ENCODE measurements at places on chromosomes 12 and 14. TPM values are rescaled to one million over a fixed set of nuclear protein-coding genes. Genes with fewer than 3 reads are reported as not detected.

Gene ERO1A
- total RNA-seq, result 24.3 TPM

Gene SIX4
- 2.1 TPM for total RNA-seq

Gene PDE3A
- 90.0 TPM for total RNA-seq

Gene TMEM132C
- total RNA-seq, result 2.0 TPM

Gene KRT83
- not detected for total RNA-seq

Gene GCH1
- total RNA-seq, result 4.4 TPM

Gene RNASE1
- 495 TPM for total RNA-seq

Gene NAV3
- 13.3 TPM for total RNA-seq

Gene KRT2
- total RNA-seq, result not detected

Gene FGF23
- not detected for total RNA-seq

Gene PRB2
- not detected for total RNA-seq

Gene RAB21
- total RNA-seq, result 19.1 TPM

- no peak for DNase-seq
Measured at GRCh38 chr14:98198385-98198784, 1073.6 kb downstream of the BCL11B start.

DNA sequence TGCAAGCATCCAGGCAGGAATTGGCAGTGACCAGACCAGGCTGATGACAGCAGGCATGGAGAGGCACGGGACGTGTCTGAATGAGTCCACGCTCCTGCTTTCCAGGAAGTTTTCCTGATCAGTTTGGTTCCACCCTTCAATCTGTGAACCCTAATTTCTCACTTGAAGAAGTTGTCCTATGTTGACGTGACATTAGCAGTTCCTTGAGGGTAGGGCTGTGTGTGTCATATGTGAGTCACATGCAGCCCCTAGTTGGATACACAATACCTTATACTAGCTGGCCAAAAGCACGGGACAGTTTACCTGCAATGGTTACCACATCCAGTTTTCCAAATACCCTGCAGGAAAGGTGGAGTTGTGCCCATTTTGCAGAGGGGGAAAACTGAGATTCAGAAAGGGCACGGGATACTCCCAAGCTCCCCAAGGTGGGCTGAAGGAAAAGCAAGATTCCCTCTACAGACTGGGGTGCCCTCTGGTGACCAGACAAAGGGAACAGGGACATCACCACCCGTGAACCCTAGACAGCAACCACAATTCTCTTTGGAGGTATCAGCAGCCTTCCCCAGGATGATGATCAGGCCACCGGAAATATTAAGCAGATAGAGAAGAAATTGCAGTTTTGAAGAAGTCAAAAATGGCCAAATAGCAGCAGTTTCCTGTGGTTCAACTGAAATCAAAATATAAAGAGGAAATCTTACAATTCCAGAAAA is 194.5 kb downstream of the PHETA1 start:
- no peak for DNase-seq

DNA sequence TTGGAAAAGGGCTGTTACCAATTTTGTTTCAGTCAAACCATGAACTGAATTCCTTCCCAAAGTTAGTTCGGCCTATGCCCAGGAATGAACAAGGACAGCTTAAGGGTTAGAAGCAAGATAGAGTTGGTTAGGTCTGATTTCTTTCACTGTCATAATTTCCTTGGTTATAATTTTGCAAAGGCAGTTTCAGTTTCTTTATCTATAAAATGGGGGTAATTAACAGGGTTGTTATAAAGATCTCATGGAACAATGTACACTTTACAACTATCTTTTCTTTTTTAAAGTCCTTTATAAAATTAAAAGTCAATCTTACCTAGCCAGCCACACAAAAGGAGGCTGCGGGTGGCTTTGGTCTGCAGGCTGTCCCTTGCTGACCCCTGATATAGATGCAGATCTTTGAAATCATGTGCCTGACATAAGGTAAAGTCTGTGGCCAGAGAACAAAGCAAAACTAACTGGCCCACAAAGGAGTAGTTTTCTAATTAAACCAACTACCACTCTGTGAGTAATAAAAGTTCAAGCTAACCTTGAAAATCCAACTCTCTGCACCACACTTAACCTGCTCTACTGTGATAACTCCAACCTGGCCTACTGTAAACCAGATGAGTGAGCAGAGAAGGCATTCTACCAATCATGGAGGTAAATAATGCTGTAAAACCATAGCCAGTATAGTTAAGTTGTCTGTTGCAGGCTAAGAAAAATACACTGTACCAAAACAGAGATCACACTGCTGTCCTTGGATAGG is 49.5 kb downstream of the SLC38A1 start:
- DNase-seq, result no peak

GRCh38 chr12:124928912-124929530 is 14.6 kb upstream of the UBC start:
- DNase-seq, result peak; percentile 64

DNA sequence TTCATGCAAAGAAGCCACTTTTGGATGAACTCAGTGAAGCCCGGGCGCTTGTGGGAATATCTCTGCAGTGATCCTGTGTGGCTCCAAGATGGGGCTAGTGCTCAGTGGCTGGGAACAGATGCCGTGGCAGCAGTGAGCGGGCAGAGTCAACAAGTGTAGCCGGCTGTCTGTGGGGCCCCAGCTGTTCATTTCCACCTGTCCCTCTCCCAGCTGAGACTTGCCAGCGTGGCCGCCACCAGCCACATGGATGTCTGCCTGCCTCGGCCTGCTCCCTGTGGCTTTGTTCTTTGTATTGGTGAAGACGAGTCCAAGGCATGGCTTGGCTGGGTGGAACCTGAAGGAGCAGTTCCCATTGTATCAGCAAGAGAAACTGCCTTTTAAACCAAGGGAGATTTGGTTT is 77.3 kb downstream of the NOS1 start:
- DNase-seq, result no peak

DNA sequence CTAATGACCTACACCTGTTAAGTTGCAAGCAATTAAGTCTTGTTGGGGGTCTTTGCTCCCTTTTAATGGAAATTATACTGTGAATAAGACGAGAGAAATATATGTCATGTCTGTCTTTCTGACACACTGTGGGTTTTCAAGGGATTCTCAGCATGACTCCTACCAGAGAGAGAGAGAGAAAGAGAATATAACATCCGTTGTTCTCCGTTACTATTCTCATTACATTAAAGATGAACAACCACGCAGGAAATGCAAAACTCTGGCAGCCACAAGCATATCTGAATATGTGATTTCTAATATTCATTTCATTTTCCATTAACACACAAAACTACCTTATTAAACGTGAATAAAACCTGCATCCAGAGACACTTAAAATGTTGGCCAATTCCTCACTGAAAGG is 67.3 kb upstream of the EGLN3 start:
- no peak for DNase-seq

DNA sequence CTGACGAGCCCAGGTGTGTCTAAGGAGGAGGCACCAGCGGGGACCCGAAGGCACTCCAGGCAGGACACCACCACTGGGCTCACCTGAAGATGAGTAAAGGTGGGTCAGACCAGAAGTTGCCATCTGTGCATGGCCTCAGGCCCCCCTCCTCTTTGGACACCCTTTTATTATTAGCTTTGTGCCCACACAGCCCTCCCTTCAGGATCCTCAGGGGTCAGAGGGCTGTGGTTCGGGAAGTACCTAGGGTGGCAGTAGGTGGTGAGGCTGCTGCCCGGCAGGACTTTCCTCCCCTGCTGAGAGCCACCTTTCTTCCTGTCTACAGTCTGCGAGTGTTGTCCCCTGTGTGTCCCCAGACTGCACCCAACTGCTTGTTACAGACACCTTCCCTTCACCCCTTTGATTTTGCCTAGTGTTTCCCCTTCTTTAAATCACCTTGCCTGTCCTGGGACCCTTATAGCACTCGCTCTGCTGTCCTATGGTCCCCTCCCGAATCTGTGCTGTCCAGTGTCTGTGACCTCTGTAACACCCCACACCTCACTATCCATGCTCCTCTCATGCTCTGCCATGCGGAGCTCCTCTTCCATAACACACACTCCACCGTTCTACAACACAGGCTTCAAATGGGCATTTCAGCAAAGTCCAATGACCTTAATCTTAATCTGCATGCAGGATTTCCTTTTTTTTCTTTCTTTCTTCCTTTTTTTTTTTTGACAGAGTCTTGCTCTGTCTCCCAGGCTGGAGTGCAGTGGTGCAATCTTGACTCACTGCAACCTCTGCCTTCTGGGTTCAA is 25.7 kb downstream of the SOAT2 start:
- no peak for DNase-seq

- DNase-seq, result no peak
Measured at GRCh38 chr12:32502693-32503502, 103.5 kb downstream of the FGD4 start.

GRCh38 chr12:24198070-24198469 is 248.6 kb upstream of the SOX5 start:
- no peak for DNase-seq

- DNase-seq, result no peak
Measured at GRCh38 chr12:16857456-16857923, 251.5 kb upstream of the LMO3 start.

GRCh38 chr12:80059875-80060274 is 39.5 kb upstream of the OTOGL start:
- DNase-seq, result no peak

DNA sequence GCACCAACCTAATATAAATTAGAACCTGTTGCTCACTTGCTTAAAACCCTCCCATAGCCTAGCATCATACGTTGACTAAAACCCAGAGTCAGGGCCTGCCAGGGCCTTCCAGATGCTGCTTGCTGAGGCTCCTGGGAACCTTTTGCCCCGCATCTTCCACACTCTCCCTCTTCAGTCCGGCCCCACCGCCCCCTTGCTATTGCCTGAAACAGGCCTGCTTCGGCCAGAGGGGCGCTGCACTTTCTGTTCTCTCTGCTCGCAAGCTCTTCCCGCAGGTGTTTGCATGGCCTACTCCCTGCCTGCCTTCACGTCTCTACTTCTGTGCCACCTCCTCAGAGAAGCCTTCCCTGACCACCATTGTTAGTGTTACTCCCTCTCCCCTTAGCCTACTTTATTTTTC is 13.7 kb upstream of the TCTN2 start:
- DNase-seq, result no peak

DNA sequence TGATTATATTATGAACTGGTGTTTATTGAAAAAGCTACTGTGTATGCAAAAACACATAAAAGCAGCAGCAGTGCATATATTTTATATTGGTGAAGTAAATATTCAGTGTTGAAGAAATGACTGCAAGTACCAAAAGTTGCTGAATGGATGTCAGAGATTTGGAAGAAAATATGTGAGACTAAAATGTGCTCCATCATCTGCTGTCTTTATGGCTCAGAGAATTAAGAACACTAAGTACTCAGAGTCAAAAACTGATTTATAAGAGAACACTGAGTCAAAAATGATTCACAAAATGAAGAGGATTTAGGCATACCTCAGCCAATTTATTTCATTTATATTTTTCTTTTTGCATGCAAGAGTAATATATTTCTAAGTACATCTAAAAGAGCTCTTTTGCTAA is 86.3 kb upstream of the PDZRN4 start:
- no peak for DNase-seq

DNA sequence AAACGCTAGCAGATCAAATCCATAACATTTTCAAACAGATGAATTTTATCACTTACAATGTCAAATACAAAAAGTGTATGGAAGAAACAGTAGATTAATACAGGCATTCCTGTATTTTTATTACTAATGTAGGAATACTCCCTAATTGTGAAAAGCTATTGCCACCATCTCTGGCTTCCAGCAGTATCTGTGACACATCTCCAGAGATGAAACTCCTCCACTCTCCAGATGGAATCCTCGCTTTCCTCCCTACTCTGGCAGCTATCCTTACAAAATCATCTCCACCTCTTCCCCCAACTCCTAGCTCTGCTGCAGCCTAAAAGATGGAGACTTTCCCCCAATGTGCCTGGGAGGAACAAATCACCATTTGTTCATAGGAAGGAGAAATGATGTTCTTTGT is 211.4 kb downstream of the SSPN start:
- DNase-seq, result no peak

DNA sequence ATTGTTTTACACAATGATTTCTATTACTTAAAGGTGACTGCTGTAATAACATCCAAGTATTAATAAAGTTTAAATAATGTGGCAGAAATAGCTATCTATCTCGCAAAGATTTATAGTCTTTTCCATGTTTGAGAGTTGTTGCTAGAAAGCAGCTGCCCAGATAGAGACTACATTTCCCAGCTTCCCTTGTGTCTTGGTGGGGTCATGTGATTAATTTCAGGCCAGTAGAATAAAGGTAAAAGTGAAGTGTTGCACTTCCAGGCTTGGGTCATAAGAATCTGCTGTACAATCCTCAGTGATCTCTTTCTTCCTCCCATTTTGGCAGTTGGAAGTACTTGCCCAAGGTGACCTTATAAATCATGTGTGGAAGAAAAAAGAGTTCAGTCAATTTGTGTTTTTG is 449.7 kb upstream of the USP15 start:
- DNase-seq, result no peak

- DNase-seq, result no peak
Measured at GRCh38 chr12:52901715-52902541, 2.9 kb downstream of the KRT8 start.

Data from sigmoid colon (tissue), 7 donors.